ENCODE measurements at places on chromosomes 11 and 22.
A peak's percentile ranks its signal among the peaks of the same experiment; 100 is the strongest.

DNA sequence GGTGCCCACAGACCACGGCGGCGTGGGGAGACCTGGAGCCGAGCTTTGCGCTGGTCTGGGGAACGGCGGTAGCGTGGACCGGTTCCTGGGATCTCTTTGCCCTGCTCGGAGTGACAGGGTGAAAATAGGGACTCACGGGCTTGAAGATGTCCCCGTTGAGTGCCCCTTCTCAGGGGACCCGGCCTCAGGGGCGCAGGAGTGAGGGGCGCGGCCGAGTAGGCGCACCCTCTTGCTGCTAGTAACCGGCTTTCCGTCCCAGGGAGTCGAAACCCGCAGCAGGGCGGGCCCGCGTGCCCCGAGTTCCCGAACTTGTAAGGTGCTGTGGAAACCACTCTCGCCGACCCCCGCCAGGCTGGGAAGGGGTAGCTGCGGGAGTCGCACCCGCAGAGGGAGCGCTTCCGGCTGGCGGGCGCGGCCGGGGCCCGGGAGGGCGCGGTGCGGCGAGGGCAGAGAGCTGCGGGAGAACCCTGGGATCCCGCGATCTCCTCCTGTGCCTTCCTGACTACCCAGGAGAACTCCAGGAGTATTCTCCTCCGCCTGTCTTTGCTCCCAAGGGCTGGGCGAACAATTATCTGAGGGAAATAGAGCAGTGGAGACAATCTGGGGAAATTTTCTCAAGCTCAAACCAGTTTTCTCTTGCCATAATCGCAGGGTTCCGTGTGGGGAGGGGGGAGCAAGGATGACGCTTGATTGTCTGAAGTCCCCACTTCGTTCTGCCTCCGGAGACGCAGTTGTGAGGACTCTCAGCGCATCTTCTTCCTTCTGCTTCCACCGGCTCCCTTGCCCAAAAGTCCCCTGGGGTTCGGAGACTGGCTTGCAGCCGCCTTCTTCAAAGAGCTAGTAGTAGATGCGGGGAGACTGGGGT, 666 bp downstream of the NELL1 start:
- DNase-seq, result no peak

GRCh38 chr11:107176148-107177105, 158.2 kb upstream of the GUCY1A2 start:
- DNase-seq, result no peak

DNA sequence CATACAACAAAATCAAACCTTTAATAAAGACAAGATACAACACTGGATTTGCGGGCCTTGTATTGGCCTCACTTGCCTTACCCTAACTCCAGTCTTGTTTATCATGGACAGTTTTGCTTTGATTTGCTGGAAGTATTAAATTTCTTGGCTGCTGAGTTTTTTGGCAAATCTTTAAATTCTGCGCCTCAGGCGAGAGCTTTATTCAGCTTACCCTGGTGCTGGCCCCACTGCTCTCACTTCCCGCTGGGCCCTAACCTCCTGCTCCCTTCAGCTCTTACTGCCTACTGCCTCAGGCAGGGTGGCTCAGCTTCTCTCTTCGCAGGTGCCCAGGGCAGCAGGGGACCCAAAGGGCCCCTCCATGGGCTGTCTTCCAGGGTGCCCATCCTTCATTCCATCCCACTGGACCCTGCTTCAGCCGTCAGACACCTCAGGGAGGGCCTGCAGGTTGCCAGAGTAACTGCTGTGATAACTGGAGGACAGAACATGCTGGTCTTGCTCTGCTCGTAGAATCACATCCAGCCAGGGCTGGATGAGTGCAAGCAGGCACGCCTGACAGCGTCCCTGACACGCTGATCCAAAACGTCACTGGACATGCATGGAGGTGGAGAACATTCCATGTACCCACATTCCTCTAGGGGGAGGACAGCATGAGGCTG, 45.7 kb upstream of the TUB start:
- peak; percentile 82 for DNase-seq

DNA sequence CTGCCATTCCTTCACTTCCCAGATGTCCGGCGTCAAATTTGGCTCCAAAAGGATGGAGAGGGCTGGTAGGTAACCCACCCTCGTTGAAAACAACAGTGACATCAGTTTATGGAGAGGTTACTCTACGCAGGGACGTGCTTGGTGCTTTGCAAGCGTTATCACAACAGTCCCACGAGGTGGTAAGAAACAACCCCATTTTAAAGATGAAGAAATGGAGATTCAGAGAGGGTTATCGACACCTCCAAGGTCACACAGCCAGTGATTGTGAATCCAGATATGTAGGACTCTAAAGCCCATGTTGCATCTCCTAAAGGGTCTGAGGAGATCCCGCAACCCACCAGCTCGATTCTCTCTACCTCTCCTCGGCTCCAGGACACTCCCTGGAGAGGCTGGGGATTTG, 773 bp downstream of the MIAT start:
- no peak for DNase-seq

DNA sequence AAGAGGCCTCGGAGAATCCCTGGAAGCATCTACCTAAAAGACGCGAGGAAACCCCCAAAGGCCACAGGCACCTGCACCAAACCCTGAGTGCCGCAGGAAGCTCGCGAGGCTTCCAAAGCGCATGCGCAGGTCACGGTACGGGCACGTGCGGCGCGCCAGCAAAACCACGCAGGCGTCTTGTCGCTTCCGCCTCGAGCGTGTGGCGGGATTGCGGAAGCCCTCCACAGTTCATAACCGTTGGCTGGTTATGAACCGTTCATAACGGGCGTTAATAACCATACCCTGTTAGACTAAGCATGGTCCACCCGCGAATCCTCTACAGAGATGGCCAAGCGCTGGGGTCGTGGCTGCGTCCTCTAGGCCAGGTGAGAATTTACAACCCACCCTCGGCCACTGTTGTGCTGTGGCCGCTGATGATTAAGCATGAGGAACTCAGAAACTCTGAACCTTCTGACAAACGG, 46.4 kb downstream of the MORC2 start:
- DNase-seq, result no peak

DNA sequence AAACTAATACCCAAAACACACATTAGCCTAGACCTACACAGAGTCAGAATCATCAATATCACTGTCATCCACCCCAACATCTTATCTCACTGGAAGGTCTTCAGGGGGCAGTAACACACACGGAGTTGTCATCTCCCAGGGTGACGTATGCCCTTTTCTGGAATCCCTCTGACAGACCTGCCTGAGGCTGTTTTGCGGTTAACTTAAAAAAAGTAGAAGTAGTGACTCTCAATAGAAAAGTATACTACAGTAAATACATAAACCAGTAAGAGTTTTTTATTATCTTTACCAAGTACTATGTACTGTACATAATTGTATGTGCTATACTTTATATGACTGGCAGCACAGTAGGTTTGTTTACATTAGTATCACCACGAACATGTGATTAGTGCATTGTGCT, 80.5 kb downstream of the PGR start:
- no peak for DNase-seq

- DNase-seq, result no peak
Measured at GRCh38 chr11:34204396-34205279, 99.2 kb downstream of the NAT10 start.

GRCh38 chr11:119974467-119974866, 163.4 kb downstream of the TRIM29 start:
- no peak for DNase-seq

- no peak for DNase-seq
Measured at GRCh38 chr11:17408641-17409040, 20.2 kb upstream of the KCNJ11 start.

- no peak for DNase-seq
Measured at GRCh38 chr11:128391811-128392210, 195.5 kb downstream of the ETS1 start.

DNA sequence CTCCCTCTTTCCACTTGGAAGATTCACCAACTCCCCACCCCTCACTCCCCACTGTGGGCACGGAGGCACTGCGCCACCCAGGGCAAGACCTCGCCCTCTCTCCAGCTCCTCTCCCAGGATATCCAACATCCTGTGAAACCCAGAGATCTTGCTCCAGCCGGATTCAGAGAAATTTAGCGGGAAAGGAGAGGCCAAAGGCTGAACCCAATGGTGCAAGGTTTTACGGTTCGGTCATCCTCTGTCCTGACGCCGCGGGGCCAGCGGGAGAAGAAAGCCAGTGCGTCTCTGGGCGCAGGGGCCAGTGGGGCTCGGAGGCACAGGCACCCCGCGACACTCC, 397 bp upstream of the CD44 start:
- DNase-seq, result no peak

GRCh38 chr11:65357856-65358356, 3.4 kb downstream of the TIGD3 start:
- no peak for DNase-seq

- no peak for DNase-seq
Measured at GRCh38 chr22:42692239-42693054, 28.2 kb downstream of the A4GALT start.

DNA sequence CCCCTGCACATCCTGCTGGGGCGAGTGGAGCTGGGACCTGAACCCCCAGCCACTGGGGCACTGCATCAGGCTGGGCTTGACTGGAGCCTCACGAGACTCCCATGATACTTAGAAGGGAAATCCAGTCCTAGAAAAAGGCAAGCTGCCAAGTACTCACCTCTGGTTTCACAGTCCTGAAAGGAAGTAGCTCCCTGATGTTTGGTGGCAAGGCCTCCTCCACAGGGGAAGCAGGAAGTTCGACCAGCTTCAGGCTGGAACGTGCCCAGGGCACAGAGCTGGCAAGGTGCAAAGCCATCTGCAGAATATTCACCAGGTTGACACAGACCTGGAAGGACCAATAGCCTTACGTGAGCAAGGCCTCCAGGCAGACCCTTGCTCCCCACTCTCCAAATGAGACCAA, 26.8 kb upstream of the NRIP3 start:
- DNase-seq, result peak; percentile 68
